Fibroblast of lung (primary cell): ENCODE measurements at places on chromosomes 4 and X. TPM values are rescaled to one million over a fixed set of nuclear protein-coding genes. Genes with fewer than 3 reads are reported as not detected.

DNA sequence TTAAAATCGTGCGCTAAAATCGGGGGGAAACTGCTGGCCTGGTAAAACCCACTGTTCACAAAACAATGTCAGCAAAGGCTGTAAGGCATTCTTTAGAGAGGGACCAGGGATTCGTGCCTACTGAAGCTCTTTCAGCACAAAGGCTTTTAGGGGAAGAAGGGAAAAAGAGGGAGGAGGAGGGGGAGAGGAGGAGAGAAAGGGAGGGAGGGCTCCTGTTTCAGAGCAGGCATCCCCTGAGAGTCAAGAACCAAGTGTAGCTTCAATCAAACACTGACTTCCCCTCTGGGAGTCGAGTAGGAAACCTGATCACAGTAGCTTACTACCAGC is 9.5 kb downstream of the BCOR start:
- peak overlapping the region; percentile 59 for H3K27ac ChIP-seq
- no peaks in the 10 kb centered on the region for H3K36me3 ChIP-seq
- peaks cover 30% of the 10 kb centered on the region for H3K4me1 ChIP-seq
- no peak for DNase-seq
- no peak overlapping the region for H3K4me3 ChIP-seq

DNA sequence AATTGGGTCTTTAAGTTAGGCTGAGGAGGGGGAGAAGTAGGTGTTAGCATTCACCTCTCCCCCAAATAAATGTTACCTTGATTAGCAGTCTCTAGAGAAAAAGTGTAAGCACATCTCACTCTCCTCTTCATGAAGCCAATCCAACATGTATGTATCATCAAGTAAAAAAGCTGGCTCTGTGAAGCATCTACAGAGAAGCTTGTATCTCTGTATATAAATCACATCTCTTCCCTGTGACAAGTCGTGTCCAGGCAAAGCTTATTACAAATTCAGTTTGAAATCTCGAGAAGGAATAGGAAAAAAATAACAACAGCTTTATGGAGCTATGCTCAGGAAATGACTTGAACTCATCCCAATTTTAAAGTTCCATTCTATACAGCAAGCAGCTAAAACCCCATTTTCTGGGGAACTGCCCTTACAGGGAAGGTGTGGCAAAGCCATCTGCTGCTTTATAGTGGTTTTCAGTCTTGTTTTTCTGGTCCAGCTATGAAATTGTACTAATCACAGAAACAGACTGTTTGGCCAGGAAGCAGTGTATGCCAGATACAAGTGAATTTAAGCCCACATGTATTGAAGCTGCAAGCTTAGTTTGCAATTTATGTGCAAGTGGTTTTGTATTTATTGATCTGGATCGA is 313.3 kb upstream of the NOCT start:
- H3K27ac ChIP-seq: no peak overlapping the region
- H3K4me3 ChIP-seq: no peak overlapping the region
- no peaks in the 10 kb centered on the region for H3K27me3 ChIP-seq
- no peaks in the 10 kb centered on the region for H3K36me3 ChIP-seq

DNA sequence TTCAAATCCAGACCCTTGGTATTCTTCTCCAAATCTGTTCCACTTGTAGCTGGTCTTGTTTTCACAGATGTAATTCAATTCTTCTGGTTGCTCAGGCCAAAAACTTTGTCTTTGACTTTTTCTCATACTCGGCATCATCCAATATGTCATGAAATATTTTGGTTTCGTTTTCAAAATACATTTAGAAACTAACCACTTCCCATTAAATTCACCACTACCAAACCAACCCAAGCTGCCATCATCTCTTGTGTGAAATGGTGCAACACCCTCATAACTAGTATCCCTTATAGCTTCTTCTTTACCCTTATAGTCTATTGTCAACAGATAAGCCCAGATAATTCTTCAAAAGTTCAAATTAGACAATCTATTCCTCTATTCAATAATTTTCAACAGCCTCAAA is 192.1 kb downstream of the PRR32 start:
- no peak overlapping the region for H3K4me3 ChIP-seq
- no peaks in the 10 kb centered on the region for H3K36me3 ChIP-seq
- no peaks in the 10 kb centered on the region for H3K4me1 ChIP-seq
- no peaks in the 10 kb centered on the region for H3K27me3 ChIP-seq
- no peak overlapping the region for H3K27ac ChIP-seq

DNA sequence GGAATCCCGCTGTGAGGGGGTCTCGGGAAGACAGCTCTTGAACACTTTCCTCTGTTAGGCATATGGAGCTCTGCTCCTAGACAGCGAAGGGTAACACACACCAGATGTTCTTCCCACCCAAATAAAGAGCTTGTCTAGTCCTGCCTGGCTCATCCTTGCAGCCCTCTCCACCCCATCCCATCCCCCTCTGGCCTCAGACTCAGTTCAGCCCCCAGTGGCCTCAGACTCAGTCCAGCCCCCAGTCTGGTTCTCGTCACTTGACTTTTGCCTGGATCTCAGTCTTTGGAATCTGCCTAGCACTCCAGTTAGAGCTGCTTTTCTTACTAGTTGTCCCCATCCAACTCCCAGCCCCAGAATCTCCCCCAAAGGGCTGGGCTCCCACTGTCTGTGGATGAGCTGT is 14.9 kb downstream of the RAB33A start:
- no peaks in the 10 kb centered on the region for H3K27me3 ChIP-seq
- DNase-seq: no peak
- H3K36me3 ChIP-seq: no peaks in the 10 kb centered on the region
- no peak overlapping the region for H3K4me3 ChIP-seq
- no peak overlapping the region for H3K27ac ChIP-seq

ATP6AP2 gene
- 130 and 164 TPM in 2 replicates for total RNA-seq

DNA sequence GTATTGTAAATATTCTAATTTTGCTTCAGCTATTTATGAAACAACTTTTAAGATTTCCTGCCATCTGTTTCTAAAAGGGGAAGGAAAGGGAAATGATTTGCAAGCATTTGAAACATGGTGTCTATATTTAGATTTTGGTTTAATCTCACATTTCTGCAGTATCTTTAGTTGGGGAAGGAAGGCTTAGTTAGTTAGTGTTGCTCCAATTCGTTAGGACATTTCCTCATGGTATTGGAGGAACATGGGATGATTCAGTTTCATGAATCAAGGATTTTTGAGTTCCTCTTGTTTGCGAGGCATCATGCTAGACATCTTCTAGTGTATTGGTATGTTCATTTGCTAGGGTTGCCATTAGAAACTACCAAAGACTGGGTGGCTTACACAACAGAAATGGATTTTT is 20.5 kb upstream of the TMEM192 start:
- H3K4me1 ChIP-seq: no peaks in the 10 kb centered on the region
- no peak overlapping the region for H3K4me3 ChIP-seq
- no peaks in the 10 kb centered on the region for H3K36me3 ChIP-seq
- DNase-seq: no peak

TMPRSS11F gene
- total RNA-seq: not detected in 2 replicates

DNA sequence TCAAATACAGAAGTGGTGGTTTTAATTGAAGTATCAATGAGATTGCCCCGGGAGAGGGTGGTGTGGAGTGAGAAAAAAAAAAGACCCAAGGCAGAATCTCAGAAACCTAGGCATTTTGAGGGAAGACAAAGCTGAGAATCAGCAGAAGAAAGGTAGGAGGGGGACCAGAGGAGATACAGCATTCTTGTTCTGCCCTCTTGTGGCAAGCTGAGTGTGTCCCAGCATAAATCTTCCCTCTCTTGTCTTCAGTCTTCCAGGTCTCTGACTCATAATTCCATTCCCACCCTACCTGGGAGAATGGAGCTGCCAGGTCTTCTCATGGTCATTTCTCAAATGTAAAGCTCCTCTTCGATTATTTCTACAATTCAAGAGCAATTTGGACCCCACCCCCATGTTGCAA is 32.7 kb upstream of the MAGED1 start:
- H3K36me3 ChIP-seq: no peaks in the 10 kb centered on the region
- H3K4me1 ChIP-seq: no peaks in the 10 kb centered on the region
- no peaks in the 10 kb centered on the region for H3K27me3 ChIP-seq

MTNR1A gene
- not detected in 2 replicates for total RNA-seq

DNA sequence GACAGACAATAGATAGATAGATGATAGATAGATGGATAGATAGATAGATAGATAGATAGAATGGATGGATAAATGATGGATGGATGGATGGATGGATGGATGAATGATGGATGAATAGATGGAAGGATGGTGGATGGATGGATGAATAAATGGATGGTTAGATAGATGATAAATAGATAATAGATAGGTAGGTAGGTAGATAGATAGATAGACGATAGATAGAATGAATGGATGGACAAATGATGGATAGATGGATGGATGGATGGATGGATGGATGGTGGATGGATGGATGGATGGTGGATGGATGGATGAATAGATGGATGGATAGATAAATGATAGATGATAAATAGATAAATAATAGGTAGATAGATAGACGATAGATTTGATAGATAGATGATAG is 287.4 kb downstream of the CRLF2 start:
- H3K27me3 ChIP-seq: no peaks in the 10 kb centered on the region
- no peak overlapping the region for H3K4me3 ChIP-seq

CSN1S1 gene
- total RNA-seq: not detected in 2 replicates

DNA sequence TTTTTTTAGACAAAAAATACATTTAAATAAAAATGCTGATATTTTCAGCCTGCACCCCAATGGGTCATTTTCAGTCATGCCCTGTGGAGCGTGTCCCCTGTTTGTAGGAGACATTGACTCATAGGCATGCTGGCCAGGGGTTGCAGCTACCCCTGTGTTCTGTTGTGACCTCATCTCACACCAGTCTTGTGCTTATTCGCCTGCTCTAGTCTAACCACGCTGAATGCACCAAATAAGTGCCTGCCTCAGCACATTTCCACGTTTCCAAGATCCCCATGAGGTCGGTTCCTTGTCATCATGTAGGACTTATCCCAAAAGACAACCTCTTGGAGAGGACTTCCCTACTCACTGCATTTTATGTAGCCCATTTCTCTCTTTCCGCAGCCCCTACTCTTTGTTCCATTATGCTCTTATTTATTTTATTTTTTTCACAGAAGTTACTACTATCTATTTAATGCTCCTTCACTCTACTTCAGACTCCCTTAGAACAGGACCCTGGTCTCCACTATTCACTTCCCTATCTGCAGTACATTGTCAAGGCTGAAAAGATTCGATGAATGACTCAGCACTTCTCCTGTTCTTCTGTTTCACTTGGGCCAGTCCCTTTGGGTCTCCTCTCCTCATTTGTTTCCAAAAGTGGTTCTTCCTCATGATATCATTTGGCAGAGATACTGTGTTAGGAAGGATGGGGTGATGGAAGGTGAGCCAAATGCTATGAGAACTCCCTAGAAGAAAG is 109.7 kb downstream of the MSL3 start:
- no peak overlapping the region for H3K4me3 ChIP-seq
- no peak overlapping the region for H3K27ac ChIP-seq
- H3K4me1 ChIP-seq: no peaks in the 10 kb centered on the region
- DNase-seq: no peak
- H3K27me3 ChIP-seq: no peaks in the 10 kb centered on the region

- H3K4me3 ChIP-seq: no peak overlapping the region
- H3K27me3 ChIP-seq: no peaks in the 10 kb centered on the region
- no peaks in the 10 kb centered on the region for H3K4me1 ChIP-seq
- H3K27ac ChIP-seq: no peak overlapping the region
- DNase-seq: no peak
These were observed 115.2 kb upstream of the TSPAN5 start for GRCh38 chr4:98773638-98774037.

- H3K36me3 ChIP-seq: no peaks in the 10 kb centered on the region
- no peak for DNase-seq
- no peak overlapping the region for H3K4me3 ChIP-seq
- no peak overlapping the region for H3K27ac ChIP-seq
- no peaks in the 10 kb centered on the region for H3K4me1 ChIP-seq
These were observed 20.4 kb upstream of the TENM3 start for GRCh38 chr4:182222766-182223165.

TASL gene
- not detected in 2 replicates for total RNA-seq

NIPAL1 gene
- under 0.01 TPM in 1 of 2 replicates, not detected in the other for total RNA-seq

- DNase-seq: no peak
- no peak overlapping the region for H3K27ac ChIP-seq
- no peaks in the 10 kb centered on the region for H3K36me3 ChIP-seq
- no peaks in the 10 kb centered on the region for H3K27me3 ChIP-seq
- no peak overlapping the region for H3K4me3 ChIP-seq
- H3K4me1 ChIP-seq: peaks cover 3% of the 10 kb centered on the region
These were observed 11.1 kb upstream of the GABRE start for GRCh38 chrX:151985531-151985930.

GRCh38 chrX:16695079-16695676 is 17.3 kb downstream of the CTPS2 start:
- no peaks in the 10 kb centered on the region for H3K4me1 ChIP-seq
- no peaks in the 10 kb centered on the region for H3K27me3 ChIP-seq
- peak; percentile 36 for DNase-seq
- no peaks in the 10 kb centered on the region for H3K36me3 ChIP-seq
- H3K27ac ChIP-seq: no peak overlapping the region

- DNase-seq: no peak
- H3K27me3 ChIP-seq: no peaks in the 10 kb centered on the region
- H3K4me1 ChIP-seq: no peaks in the 10 kb centered on the region
These were observed 29.8 kb upstream of the TMEM150C start for GRCh38 chr4:82591592-82591991.

GRCh38 chr4:169567916-169568315 is 44.5 kb downstream of the NEK1 start:
- no peaks in the 10 kb centered on the region for H3K36me3 ChIP-seq
- H3K27ac ChIP-seq: no peak overlapping the region
- no peaks in the 10 kb centered on the region for H3K27me3 ChIP-seq

DGKK gene
- not detected in 2 replicates for total RNA-seq

DNA sequence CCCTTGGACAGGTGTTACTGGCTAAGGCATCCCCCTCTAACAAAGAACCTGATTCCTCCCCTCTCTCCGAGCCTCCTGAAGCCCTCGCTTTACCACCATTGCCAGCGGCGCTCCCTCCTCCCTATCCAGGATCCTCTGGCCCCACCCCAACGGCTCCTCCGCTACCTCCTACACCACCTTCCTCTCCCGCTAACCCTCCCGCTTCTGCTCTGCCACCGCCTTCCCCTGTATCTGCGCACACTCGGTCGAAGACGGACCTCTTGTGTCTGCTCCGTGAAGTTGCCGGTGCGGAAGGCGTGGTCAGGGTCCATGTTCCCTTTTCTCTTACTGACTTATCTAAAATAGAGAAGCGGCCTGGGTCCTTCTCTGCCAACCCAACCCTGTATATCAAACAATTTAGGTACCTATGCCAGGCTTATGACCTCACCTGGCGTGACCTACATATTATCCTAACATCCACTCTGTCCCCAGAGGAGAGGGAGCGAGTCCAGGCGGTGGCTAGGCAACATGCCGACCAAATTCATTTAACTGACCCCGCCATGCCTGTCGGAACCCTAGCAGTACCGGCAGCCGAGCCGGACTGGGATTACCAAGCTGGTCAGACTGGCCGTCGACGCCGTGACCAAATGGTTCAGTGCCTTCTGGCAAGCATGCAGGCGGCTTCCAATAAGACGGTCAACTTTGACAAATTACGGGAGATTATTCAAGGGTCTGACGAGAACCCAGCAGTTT is 958.9 kb downstream of the RPA4 start:
- no peaks in the 10 kb centered on the region for H3K27me3 ChIP-seq
- H3K4me3 ChIP-seq: no peak overlapping the region

- no peak overlapping the region for H3K27ac ChIP-seq
- no peaks in the 10 kb centered on the region for H3K4me1 ChIP-seq
- no peak for DNase-seq
- H3K36me3 ChIP-seq: no peaks in the 10 kb centered on the region
- no peak overlapping the region for H3K4me3 ChIP-seq
These were observed 505.0 kb downstream of the ARAP2 start for GRCh38 chr4:35739308-35739707.

ANK2 gene
- 75.2 and 95.1 TPM in 2 replicates for total RNA-seq

- no peak overlapping the region for H3K4me3 ChIP-seq
- H3K36me3 ChIP-seq: peaks cover 16% of the 10 kb centered on the region
- H3K27me3 ChIP-seq: no peaks in the 10 kb centered on the region
- peak overlapping the region; percentile 61 for H3K27ac ChIP-seq
- peaks cover 21% of the 10 kb centered on the region for H3K4me1 ChIP-seq
- DNase-seq: peak; percentile 93
These were observed 12.9 kb downstream of the LETM1 start for GRCh38 chr4:1842993-1843448.

CLGN gene
- 11.8 and 18.0 TPM in 2 replicates for total RNA-seq
